Left lung (tissue), 14 donors: ENCODE measurements at places on chromosomes 1 and 21.

DNA sequence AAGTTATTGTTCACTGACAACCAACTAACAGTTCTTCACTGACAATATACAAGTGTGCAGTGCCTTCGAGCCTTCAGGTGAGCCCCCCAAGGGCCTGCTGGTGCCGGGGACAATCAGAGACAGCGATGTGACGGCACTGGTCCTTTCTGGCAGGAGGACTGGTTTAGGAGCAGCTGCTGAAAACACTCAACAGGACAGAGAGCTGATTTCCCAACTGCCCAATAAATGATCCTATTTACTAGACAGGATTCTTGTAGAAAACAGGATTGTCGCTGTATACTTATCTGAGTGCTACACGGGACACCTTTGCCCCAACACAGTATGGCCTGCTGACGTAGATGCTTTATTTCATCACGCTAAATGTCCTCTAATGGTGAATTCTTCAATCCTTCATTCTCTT, 65.4 kb downstream of the TP53BP2 start:
- peaks cover 1% of the 10 kb centered on the region for H3K4me1 ChIP-seq
- no peak overlapping the region for H3K4me3 ChIP-seq
- no peaks in the 10 kb centered on the region for H3K27me3 ChIP-seq
- H3K27ac ChIP-seq = no peak overlapping the region
- no peak for DNase-seq

GRCh38 chr1:27122652-27123051, 32.3 kb downstream of the SLC9A1 start:
- DNase-seq = peak; percentile 85
- peaks cover 3% of the 10 kb centered on the region for H3K36me3 ChIP-seq
- no peaks in the 10 kb centered on the region for H3K27me3 ChIP-seq
- H3K4me1 ChIP-seq = peaks cover 32% of the 10 kb centered on the region
- H3K27ac ChIP-seq = peak overlapping the region; percentile 70
- no peak overlapping the region for H3K4me3 ChIP-seq

DNA sequence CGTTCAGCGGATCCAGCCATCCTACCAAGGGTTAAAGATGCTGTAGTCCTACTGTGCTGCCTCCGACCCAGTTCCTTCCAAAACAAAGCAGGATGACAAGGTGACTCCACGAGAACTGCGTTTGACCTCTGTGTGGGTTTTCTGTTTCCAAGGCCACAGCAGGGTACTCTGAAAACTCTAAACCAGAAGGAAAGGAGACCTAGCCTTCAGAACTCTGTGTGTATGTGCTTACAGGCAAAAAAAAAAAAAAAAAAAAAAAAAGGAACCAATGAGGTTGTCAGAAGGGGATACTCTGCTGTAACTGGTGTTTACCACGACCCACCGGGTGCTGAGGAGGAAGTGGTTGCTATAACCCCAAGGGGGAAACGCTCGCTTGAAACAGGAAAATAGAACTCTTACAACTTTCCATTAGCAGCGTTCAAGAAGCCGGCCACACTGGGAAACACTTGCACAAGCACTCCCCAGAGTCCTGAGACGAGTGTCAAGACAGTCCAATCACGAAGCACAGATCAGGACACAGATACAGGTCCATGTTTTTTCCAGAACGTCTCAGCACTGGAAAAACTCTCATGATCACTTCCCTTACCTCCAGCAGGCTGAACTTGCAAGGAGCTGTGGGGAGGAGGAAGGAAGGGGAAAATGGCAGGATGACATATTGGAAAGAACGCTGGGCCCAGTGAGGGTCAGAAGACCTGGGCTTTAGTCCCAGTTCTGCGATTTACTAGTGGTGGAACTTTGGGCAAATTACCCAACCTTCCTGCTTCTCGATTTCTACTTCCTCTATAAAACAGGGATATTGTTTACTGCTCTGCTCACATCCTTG, 64.0 kb downstream of the ITPKB start:
- DNase-seq = peak; percentile 71
- H3K4me1 ChIP-seq = peaks cover 88% of the 10 kb centered on the region
- H3K36me3 ChIP-seq = no peaks in the 10 kb centered on the region
- no peaks in the 10 kb centered on the region for H3K27me3 ChIP-seq
- H3K27ac ChIP-seq = peak overlapping the region; percentile 97
- peak overlapping the region; percentile 19 for H3K4me3 ChIP-seq

GRCh38 chr1:162389021-162389818, 7.7 kb downstream of the C1orf226 start:
- H3K27me3 ChIP-seq = no peaks in the 10 kb centered on the region
- no peak for DNase-seq
- no peaks in the 10 kb centered on the region for H3K36me3 ChIP-seq
- no peak overlapping the region for H3K4me3 ChIP-seq

- no peak for DNase-seq
- no peak overlapping the region for H3K27ac ChIP-seq
- no peaks in the 10 kb centered on the region for H3K36me3 ChIP-seq
Measured at GRCh38 chr1:29240986-29241385, 4.7 kb downstream of the PTPRU start.

- no peaks in the 10 kb centered on the region for H3K27me3 ChIP-seq
- H3K27ac ChIP-seq = peak overlapping the region; percentile 94
- H3K36me3 ChIP-seq = no peaks in the 10 kb centered on the region
- H3K4me1 ChIP-seq = peaks cover 18% of the 10 kb centered on the region
Measured at GRCh38 chr1:45304311-45305081, 22.2 kb upstream of the HPDL start.

DNA sequence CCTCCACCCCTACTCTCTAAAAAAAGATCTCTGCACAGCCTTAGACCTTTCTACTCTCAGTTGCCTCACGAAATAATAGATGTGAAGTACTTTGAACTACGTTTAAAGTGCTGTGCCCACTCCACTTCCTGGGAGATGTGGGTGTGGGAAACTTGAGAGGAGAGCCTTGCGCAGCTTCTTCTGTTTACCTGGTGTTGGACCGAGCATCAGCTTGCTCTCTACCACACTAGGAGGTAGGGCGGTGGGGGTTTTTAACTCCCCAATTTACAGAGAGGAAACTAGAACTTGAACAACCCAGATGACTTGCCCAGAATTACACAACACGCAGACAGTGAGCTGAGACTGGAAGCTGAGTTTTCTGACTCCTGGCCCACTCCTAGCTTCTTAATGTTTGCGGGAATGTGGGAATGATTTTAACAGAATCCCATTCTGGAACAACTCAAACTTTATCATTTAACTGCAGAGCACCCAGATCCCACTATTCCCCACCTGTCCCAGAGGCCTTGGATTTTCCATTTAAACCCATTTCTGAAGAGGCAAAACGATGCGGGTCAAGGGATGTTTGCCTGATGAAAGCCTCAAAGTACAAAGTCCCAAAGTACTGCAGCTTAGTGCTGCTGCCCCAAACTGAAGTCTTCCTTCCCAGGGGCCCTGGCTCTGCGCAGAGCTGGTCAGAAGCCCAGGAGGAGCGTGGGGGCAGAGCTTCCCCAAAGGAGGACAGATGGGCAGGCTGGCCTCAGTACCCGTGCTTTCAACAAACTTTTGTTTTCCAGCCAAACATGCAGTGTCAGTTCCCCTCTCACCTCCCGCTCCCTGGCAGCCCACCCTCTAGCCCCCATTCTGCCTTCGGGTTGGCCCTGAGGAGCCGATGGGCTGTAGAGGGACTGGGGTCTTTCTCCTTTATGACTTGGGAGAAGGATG, 19.0 kb downstream of the BTG2 start:
- no peaks in the 10 kb centered on the region for H3K27me3 ChIP-seq
- DNase-seq = peak; percentile 57
- H3K36me3 ChIP-seq = no peaks in the 10 kb centered on the region
- H3K4me1 ChIP-seq = peaks cover 81% of the 10 kb centered on the region
- peak overlapping the region; percentile 97 for H3K27ac ChIP-seq

- H3K4me1 ChIP-seq = no peaks in the 10 kb centered on the region
- H3K27ac ChIP-seq = no peak overlapping the region
- no peaks in the 10 kb centered on the region for H3K36me3 ChIP-seq
- no peaks in the 10 kb centered on the region for H3K27me3 ChIP-seq
- H3K4me3 ChIP-seq = no peak overlapping the region
Measured at GRCh38 chr1:63190171-63190570, 132.2 kb upstream of the FOXD3 start.

DNA sequence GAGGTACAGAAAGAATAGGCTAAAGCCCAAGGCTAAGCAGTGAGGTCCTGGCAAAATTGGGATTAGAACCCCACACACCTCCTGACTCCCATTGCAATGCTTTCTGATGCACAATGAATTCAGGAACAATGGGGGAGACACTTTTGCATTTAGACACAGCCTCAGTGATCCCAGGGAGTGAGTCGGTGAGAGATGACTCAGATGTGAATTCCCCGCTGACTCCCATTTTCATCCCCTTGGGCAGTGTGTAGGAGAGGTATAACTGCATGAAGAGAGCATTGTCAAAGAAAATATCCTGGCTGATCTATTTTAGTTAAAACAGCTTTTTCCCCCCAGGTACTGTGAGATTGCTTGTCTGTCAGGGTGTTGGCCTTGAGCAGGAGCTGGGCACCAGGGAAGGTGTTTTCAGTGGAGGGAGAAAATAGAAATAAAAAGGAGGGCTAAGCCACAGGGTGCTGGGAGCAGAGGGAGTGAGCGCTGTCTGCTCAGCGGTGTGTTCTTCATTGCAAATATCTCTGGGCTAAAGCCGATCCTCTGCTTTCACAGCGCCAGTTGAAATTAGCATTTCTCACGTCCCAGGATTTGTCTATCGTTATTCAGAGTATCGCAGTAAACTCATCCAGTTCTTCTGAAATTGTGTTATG, 247.7 kb upstream of the PTBP2 start:
- no peak overlapping the region for H3K27ac ChIP-seq
- no peak for DNase-seq
- H3K4me3 ChIP-seq = no peak overlapping the region
